ENCODE measurements at places on chromosomes 4 and X.

DNA sequence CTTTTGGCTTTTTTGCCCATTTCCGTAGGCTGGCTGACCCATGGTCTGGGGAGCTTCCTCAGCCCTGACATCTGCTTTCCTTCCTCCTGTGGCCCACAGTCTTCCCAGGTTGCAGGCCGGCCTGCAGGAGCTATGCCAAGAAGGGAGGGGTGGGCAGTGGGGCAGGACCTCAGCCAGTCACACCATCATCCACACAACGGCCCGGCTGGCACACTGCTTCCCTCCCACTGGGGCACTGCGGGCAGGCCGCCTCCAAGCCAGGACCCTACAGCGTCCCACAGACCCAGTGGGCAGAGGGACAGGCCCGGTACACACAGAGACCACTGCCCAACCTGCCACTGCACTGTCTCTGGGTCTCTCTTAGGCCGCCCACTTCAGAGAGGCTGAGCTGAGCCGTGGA, 38.0 kb downstream of the CTBP1 start:
- no peak for DNase-seq

GRCh38 chrX:21225643-21226042, 148.6 kb upstream of the CNKSR2 start:
- DNase-seq: no peak

DNA sequence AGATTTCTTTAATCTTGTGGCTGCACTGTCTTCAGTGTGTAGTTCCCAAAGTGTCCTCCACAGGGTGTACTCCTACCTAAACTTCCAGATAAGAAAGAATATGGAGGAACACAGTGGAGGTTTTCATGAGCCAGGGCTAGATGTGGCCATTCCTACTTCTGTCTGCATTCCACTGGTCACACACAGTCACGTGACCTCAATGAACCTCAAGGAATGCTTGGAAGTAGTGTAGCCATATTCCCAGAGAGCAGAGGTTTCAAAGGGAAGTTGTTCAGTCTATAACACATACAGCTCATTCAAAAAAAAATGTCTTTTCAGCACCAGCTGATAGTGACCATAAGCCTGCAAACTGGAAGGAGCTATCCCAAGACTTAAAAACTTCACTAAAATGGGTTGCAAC, 53.6 kb downstream of the ASB9 start:
- no peak for DNase-seq

DNA sequence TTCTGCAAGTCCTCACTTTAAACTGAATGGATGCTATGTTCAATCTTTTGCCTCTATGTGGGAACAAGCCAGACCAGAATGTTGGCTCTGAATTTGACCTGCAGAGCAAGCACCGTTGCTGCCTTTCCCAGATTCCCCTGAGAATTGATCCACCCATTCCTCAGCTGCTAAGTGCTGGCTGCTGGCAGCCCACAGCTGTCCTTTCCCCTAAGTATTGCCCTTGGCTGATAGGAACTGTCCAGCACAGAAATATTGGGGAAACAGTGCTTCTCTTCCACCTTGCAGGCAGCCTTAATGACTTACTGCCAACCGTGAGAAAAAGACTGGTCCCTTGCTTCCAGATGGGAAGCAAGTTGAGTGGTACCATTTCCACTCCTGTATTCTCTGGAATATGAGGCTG, 475.9 kb downstream of the PDHA2 start:
- DNase-seq: peak; percentile 1

- peak; percentile 70 for DNase-seq
Measured at GRCh38 chr4:73309211-73309610, 50.6 kb upstream of the ANKRD17 start.

DNA sequence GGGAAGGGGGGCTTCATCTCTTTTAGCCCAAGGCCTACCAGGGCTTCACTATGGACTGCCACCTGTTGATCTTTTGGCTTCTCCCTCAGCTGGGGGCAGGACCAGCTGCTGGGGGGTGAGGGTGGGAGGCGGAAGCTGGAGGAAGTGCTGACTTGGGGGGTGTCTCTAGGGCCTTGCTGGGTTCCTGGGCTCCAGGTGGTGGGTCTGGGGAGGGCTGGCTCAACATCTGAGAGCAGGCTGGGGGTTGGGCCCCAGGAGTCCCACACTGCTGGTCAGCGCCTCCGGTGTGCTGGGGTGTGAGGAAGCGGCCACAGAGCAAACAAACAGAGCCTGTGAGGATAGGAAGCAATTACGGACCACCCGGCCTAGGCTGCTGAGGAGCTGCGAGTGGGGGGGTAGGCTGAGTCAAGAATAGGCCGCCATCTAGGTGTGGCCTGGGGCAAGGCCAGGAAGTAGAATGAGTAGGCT, 85.7 kb downstream of the EFNB1 start:
- DNase-seq: no peak

- DNase-seq: peak; percentile 54
Measured at GRCh38 chr4:57048590-57049304, 61.4 kb downstream of the IGFBP7 start.

DNA sequence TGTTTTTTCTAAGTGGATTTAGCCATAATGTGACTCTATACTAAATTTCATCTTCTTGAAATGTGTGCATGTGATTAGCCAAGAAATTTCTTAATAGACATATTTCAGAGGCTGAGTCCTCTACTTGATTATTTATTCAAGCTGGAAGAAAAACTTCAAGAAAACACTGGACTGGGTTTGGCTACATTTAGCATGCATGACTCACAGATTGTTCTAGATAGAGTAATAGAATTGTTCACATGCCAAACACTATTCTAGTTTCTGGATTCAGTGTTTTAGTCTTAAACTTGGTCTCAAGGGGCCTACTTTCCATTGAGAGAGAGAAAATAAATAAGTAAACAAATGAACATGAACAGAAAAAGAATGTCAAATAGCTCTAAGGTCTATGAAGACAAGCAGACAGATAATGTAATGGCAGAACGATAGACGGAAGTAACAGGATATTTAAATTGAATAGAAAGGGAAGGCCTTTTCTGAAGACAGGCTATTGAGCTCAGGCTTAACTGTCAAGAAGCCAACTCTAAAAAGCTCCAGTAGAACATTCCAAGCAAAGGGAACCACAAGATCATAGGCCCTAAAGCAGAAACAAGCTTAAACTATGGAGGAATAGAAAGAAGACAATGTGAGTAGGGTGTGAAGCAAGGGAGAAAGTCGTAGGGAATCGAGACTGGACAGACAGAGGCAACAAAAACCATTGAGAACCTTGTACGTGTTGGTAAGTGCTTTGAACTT, 104.6 kb downstream of the TMEM144 start:
- DNase-seq: peak; percentile 97

- no peak for DNase-seq
Measured at GRCh38 chr4:2259036-2259540, 2.8 kb downstream of the MXD4 start.

GRCh38 chrX:124231451-124231759, 101.1 kb upstream of the TEX13D start:
- no peak for DNase-seq

DNA sequence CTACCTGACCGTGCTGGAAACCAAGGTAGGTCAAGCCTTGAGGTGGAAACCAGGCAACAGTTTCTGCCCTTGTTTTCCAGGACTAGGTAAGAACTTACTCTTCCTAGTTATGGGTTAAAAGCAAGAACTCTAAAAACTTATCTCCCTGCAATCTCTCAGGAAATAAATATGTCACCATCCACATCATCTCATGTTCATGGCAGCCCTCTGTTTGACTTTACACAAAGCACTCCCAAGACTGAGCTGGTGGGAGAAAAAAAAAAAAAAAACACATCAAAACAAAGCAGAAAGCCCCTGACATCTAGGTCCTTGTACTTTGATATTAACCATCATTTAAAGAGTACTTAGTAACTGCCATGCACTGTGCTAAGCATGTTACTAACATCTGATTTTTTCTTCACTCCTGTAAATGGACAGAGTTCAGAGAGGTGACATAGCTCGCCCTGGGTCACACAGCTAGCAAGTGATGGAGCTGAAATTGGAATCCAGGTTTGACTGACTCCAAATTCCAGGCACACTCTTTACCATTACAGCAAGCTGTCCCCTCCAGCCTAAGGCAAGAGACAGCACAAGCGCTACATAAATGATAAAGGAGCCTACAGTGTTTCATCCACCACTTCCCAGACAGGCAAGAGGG, 102.8 kb upstream of the NOCT start:
- no peak for DNase-seq

DNA sequence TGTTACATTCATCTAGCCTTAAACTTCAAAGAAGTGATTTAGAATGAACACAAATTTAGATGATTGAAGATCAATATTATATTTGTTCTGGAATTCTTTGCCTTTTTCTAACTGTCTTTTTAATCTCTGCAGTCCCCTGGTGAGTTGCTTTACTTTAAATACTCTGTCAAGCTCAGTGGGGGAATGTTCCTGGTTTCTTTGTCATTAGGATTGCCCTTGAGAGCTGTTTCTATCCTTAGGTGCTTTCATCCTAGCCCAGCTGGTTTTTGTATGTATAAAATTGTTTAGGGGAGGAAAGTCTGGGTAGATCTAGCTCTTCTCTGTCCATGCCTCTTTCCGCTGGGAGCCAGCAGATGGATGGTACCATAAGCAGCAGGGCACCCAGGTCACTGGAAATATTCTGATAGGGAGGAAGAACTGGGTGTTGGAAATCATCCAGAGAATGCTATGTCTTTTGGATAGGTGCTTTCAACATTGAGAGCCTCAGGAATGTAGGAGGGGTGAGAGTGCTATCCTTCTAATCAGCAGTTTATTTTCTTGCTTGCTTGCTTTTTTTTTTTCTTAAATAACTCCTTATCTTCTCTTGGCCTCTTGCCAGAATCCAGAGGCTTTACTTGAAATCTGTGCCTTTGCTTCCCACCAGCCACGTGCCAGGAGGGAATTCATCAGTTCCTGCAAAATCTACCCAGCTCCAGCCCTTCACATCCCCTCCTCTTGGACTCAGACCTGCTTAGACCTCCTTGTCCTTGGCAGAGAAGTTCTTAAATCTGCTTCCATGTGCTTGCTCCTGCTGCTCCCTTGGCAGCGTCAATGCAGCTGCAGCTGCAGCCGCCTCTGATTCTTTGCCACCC, 215.3 kb upstream of the ANXA3 start:
- peak; percentile 38 for DNase-seq

DNA sequence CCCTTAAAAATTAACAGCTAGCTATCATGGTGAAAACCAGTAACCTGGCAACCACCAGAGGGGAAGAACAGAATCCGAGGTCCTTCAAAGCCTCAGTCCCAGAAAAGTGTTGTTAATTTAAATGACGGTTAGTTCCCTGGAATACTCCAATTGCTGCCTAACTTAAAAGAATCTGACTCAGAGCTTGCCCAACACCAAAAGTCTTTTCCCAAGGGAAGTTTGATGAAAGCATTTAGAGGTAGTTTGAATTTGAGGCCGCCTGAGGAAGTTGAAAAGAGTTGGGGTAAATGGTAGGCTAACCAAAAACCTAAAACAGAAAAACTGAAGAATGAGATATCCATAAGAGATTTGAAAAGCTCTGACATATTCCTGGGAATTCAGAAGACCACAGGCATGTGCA, 46.6 kb downstream of the IL13RA2 start:
- DNase-seq: no peak

GRCh38 chrX:55033429-55033828, 2.7 kb upstream of the ALAS2 start:
- no peak for DNase-seq

DNA sequence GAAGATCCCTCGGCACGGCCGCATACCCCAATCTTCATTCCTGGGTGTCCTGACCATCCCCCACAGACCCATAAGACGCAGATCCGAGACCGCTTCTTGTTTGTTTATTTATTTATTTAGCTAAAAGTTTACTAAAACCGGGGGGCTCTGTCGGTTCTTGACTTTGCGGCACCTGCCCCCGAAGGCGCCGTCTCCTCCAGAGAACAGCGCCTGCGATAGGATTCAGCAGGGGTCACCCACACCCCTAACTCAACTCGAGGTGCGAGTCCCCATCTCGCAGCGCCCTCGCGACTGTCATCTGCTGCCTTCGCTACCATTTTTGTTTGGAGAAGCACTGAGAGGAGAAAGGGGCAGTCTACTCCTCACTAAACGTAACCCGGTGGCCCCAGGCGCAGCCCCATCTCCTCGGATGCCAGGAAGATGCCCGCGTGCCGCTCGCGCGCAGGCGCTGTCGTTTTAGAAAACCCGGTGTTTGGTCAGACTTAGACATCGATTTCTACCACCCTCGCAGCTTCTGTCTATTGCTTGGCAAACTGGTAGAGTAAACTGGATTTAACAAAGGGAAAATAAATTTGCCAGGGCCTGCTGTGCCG, 18.9 kb upstream of the GPR101 start:
- no peak for DNase-seq

DNA sequence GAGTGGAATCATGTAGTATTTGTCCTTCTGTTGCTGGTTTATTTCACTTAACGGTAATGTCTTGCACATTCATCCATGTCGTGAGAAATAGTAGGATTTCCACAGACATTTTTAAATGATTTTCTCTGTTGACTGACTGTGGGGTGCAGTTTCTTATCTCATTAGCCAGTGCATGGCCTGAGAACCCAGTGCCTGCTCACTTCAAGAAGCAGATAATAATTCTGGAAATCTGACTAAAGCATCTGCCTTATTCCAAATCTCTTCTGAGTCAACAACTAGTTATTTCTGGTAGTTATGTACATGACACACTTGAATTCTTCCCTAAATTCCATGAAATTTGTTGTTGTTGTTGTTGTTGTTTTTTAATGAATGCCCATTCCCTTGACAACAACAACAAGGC, 77.6 kb downstream of the NPFFR2 start:
- no peak for DNase-seq

GRCh38 chr4:1725521-1725920, 4.2 kb downstream of the TACC3 start:
- no peak for DNase-seq

GRCh38 chr4:78734441-78735162, 41.5 kb upstream of the BMP2K start:
- no peak for DNase-seq

All from iris pigment epithelial cell (primary cell).